ENCODE measurements at places on chromosomes 3 and 15.

DNA sequence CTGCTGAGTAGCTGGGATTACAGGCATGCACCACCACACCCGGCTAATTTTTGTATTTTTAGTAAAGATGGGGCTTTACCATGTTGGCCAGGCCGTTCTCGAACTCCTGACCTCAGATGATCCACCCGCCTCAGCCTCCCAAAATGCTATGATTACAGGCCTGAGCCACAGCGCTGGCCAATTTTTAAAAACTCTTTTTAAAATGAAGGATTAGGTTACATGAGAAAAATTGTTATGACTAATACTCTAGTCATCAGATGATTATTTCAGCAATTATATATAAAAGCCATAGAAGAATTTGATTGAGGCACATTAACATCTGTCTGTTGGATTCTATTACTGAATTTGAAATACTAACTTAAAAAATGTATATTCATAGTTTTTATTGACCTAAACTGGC, 134.1 kb upstream of the MNS1 start:
- no peak for DNase-seq

DNA sequence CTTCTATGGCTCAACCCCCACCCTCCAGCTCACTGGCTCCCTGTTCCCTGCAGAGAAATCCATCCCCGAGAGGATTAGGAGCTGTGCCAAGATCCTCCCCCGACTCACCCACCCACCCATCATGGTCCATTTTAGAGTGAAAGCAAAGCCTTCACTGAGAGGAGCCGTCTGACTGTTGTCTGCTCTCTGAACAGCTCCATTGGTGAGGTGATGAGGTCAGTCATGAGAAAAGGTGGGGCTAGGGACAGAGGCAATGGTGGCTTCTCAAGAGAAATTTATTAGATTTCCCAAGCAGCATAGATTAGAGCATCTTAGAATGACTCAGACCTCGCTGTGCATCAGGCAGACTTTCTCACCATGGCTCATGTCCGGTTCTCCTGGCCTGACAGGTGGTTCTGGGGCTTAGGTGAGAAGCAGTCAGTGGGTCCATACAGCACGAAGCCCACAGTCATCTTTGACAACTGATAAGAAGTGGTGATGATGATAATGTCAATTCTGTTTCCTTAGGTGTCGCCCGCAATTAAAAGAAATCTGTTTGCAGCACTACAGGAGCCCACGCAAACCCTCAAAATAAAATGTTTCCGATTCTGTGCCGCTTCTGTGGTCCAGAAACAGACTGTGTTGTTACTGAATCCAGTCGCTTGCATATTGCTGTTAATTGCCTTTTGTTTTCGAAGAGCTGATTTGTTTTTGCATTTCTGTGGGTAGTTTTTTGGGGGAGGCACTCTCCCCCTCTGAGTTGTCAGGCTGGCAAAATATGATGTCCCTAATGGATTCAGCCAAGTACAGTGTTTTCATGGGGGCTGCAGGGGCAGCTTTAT, 24.8 kb upstream of the RHO start:
- no peak for DNase-seq

DNA sequence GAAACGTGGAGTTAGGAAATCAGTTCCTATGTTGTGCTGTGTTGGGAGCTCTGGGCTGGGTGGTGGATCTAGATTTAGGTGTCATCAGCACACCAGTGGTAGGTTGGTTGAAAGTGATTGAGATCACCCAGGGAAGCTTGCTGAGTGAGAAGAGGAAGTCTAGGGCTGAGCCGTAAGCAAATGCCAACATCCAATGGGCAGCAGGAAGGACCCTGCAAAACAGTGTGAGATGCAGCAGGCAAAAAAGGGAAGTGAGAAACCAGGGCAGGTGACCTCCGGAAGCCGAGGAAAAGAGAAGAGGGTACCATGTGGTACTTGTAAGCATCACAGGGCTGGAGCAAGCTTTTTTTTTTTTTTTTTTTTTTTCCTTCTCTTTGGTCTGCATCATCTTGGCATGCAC, 15.9 kb upstream of the COPG1 start:
- no peak for DNase-seq

DNA sequence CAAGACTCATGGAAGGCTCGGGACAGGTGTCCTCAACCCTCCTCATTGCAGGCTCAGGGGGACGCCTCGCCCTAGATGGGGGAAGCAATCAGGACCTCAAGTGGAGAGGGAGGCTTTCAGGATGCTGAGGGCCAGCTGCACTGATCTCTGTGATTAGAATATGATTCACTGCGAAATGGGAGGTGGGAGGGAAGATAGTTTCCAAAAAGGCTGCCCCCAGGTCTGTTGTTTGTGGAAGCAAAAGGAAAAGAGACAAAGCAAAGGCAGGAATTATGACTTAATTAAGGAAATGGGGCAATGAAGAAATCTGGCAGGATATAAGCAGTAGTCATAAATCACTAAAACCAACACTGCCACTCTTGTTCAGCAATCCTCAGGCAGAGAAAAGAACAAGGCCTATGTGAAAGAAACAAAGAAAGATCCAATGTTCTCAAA, 85.6 kb upstream of the ABHD17C start:
- no peak for DNase-seq

GRCh38 chr15:89393056-89393455, 58.4 kb upstream of the POLG start:
- no peak for DNase-seq

GRCh38 chr3:46281551-46281950, 39.3 kb downstream of the CCR3 start:
- no peak for DNase-seq

DNA sequence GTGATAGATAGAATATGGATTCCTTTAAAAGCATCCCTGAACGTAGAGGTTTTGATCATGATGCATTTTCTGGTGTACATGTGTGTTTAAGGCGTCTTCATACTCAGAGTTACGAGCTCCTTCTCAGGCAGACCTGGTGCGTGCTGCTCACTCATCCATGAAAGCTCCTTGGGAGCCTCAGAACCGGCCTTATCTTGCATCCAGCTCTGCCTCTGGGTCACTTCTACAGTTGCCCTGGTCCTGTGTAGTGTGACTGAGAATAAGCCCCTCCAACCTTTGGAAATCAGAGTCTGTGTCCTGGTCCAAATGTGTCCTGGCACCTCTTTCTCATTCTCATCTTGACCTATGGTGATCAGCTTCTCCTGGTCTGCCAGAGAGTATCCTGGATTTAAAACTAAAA, 17.3 kb upstream of the RARRES1 start:
- no peak for DNase-seq

DNA sequence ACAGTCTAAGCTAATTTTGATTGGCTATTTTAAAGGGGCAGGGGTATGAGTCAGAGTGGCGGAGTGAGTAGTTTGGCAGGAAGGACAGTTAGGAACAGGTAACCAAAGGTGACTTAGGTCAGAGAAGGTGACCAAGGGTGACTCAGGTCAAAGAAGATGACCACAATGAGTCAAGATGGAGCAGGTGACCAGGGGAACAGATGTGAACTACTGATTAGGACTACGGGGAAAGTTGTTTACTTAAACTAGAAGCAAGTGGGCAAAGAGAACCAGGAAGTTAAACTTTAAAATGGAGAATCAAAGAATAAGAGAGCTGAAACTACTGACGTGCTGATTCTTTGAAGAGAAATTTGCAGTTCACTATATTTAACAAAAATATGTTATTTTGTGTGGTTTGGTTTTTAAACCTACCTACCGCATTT, 14.1 kb upstream of the CA12 start:
- DNase-seq: no peak

DNA sequence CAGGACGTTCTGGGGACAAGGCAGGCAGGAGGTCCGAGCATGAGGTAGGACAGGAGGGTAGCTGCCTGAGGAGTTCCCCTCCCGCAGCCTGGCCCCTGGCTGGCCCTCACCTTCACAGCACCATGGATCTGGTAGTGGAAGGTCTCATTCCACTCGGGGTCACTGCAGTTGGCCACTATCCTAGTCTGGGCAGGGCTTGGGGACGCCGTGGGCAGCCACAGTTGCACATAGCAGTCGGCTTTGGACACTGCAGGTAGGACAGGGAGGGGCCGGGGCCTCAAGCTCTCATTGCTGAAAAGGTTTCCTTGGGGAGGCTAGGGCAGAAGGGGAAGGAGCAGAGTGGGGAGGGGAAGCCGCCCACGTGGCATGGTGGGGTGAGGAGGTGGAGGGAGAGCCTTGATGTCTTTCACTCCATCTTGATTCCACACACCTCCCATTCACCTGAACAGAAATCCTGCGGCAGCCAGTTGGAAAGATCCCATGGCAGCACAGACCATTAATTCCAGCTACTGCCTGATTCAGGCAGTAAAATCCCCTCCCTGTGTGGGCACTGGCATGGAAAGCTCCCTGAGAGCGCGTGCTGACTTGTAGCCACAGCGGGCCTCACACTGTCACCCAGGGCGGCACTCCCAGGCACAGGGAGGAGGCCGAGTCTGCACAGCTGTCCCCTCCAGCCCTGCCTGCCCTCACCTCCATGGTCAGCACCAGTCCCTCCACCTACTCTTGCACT, 2.1 kb downstream of the PLA2G4F start:
- DNase-seq: no peak

- no peak for DNase-seq
These were observed 154.8 kb downstream of the ADAMTS17 start for GRCh38 chr15:100186960-100187359.

GRCh38 chr3:18245721-18246120, 179.4 kb downstream of the SATB1 start:
- no peak for DNase-seq

DNA sequence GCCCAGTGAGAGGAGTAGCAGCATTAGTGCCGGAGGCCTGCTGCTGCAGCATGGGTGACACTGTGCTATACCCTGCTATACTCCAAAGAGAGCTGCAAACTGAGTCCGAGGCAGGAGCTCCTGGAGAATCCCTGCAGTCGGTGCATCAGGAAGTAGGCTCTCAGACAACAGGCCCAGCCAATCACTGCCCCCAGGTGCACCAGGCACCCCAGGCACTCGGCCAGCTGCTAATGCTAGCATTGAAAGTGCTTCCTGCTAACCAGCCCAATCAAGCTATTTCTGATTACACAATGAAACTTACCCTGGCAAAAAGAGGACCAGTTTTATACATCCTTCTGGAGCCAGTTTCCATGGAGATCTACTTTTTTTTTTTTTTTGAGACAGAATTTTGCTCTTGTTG, 45.6 kb upstream of the IREB2 start:
- no peak for DNase-seq

DNA sequence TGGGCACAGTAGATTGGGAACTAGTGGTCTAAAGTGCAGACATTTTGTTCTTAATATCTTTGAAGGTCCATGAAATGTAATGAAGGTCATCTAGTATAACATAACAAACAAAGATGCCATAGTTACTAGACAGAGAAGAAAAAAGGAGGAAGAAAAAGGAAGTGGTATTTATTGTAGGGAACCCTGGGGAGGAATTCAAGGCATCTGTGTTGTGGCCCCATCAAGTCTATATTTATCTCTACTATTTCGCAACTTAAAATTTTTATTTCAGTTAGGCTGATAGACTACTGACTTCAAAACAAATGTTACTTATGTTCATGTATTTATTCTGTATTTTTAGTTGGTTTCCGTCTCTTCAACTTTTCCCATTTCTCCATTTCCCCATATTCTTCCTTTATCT, 48.9 kb upstream of the ZDHHC23 start:
- DNase-seq: no peak

GRCh38 chr3:127597020-127597771, 1.0 kb upstream of the MCM2 start:
- DNase-seq: no peak

- DNase-seq: no peak
These were observed 103.7 kb downstream of the FRMD4B start for GRCh38 chr3:69282181-69282580.

DNA sequence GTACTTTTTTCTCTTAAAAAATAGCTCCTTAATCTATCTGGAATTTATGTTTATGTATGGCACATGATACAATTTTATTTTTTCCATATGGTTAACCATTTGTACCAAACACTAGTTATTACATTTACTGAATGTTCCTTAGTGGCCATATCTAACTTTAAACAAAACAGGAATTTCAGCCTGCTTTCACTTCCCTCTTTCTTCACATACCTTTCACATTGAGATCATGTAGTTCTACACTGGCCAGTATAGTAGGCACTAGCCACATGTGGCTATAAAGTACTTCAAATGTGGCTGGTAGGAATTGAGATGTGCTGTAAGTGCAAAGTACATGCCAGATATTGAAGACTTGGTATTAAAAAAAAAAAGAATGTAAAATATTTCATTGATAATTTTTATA, 4.7 kb upstream of the RYK start:
- DNase-seq: no peak

- DNase-seq: peak; percentile 29
These were observed 18.5 kb upstream of the C3orf62 start for GRCh38 chr3:49295489-49296058.

GRCh38 chr3:112813723-112814171, 32.9 kb downstream of the CD200R1L start:
- no peak for DNase-seq

DNA sequence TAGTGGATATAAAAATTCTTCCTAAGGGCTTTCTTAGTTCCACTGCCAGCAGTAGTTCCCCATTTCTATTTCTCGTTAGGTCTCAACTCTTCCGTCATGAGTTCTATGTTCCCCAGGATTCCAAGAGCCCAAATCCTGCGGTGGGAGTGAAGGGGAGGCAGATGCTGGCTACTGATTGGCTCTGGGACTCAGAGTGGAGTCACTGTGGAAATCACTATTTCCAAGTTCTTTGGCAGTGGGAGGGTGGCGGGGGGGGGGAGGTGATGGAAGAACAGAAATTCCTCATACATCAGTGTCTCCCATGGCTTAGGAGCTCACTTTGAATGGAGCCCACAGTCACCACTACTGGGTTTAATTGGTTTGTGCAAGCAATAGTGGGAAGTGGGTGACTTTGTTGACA, 5.6 kb downstream of the CCR1 start:
- DNase-seq: no peak

GRCh38 chr3:13935494-13936094, 55.7 kb upstream of the WNT7A start:
- no peak for DNase-seq

DNA sequence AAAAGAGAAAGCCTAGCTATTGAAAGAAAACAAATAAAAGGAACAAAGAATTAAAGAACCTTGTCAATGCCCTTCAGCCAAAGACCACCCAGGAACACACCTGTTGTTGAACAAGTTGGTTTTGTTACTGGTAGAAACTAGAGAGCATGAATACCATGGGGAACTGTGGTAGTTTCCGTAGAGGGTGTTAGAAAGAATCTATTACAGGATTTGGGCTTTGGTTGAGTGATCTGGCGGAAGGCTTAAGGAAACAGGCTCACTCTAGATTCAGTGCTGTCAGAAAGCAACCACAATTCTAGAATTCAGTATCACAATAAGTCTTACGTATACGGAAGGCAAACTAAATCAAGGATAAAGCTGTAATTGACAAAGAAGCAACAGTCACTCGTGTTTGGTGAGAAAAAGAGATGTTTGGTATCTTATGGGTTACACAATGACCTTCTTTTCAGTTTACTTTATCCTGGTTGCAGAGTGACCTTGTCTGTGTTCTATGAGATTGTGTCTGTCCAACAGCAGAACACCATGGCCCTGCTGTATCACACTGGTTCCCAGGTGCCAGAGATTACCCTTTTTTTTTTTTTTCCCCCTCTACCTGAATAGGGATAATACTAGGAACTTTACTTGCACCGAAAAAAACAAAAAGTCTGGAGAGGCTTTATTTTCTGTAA, 265.9 kb downstream of the SHQ1 start:
- no peak for DNase-seq

- DNase-seq: peak; percentile 27
These were observed 39.0 kb downstream of the CHDH start for GRCh38 chr3:53807117-53807810.

- DNase-seq: no peak
These were observed 48.1 kb upstream of the THUMPD3 start for GRCh38 chr3:9314796-9315195.

Measured in retina (tissue), 1 donor.